ENCODE measurements at places on chromosomes 11 and 22.

GRCh38 chr22:20245577-20246367 lies 22.3 kb downstream of the RTN4R start:
- no peak for DNase-seq

DNA sequence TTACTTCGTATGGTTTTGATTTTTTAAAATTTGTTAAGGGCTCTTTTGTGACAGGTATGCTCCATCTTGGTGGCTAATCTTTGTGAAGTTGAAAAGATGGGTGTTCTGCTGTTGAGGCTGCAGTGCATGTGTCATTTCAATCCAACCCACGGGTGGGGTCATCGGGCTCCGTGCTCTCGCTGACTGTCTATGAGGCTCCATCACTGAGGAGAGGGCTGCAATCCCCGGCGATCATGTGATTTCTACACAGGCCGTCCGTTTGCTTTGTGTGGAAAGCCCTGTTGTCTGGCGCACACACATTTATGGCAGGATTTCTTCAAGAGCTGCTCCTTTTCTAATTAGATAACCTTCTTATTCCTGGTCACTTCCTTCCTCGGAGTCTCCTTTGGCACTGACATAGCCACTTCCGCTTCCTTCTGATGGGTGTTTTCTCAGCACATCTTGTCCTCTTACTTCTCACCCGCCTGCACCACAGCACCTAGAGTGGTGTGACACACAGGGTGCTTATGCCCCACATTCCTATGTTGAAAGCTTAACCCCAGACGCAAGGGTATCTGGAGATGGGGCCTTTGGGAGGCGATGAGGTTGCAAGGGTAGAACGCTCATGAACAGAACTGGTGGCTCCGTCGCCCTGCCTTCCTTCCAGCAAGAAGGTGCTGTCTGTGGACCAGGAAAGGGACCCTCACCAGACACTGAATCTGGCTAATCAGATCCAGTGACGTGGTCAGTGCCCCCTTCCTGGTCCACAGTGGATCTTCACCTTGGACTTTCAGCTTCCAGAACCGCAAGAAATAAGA lies 9.4 kb downstream of the MOB2 start:
- no peak for DNase-seq

DNA sequence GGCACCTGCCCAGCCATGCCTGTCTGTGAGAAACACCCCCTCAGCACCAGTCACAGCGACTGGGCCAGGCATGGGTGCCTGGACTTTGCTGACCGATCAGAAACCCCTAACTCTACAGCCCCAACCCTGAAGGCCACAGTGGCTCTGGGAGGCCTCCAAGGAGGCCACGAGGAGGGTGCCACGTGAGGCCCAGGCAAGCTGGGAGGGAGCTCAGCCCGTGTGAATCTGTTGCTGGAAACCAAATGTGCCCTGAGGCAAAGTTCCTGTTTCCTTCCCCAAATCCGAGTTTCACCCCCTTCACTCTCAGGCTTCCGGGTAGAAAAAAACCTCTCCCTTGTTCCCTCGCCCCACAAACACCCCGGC lies 1.3 kb downstream of the UNC93B1 start:
- DNase-seq, result no peak

DNA sequence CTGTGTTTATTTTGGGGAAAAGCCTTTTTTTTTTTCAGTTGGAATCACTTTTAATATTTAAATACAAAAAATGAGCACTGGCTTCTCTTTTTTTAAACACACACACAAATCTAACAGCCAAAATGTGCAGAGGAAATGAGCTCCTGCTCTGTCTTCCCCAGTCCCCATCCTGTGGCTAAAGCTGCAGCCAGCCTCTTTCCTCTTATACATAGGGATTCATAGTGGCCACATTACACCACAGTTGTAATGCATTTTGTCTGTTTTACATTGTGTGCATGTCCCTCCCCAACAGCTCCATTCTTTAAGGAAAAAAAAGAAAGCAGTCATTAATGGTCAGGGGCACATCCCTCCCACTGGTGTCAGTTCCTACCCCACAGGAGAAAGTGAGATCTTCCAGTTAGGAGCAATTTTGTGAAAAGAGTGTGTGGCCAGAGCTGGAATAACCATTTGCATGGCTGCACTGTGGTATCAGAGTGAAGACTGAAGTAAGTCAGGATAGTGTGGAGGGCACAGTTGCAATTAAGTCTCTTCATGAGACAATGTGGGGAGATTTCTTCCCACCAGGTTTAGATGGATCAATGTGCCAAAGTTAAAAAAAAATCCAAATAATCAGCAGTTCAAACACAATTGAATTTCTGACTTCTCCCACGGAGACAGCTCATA lies 220.6 kb downstream of the TMEM135 start:
- DNase-seq, result no peak

GRCh38 chr11:71240865-71241691 lies 11.3 kb downstream of the SHANK2 start:
- no peak for DNase-seq

GRCh38 chr11:134500621-134501020 lies 88.6 kb upstream of the B3GAT1 start:
- no peak for DNase-seq

DNA sequence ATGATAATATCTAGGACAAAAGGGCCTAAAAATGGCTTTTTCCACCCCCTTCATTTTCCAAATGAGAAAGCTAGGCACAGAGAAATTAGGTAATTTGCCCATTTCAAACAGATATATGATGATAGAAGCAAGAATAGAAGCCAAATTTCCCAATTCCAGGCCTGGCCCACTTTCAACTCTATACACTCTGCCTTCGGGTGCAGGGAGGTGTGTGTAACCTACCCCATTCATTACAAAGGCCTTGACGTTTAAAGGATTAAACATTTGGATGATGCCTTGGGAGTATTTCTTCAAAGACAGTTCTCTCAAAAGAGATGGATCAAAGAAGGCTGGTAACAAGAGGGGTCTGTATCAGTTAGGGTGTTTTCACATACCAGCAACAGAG lies 134.1 kb downstream of the CCDC34 start:
- DNase-seq, result no peak

GRCh38 chr22:49660321-49660720 lies 167.4 kb downstream of the BRD1 start:
- DNase-seq, result no peak

GRCh38 chr11:2484576-2485125 lies 39.8 kb downstream of the KCNQ1 start:
- DNase-seq, result no peak

GRCh38 chr11:18012122-18012905 lies 533 bp downstream of the SERGEF start:
- DNase-seq, result no peak

DNA sequence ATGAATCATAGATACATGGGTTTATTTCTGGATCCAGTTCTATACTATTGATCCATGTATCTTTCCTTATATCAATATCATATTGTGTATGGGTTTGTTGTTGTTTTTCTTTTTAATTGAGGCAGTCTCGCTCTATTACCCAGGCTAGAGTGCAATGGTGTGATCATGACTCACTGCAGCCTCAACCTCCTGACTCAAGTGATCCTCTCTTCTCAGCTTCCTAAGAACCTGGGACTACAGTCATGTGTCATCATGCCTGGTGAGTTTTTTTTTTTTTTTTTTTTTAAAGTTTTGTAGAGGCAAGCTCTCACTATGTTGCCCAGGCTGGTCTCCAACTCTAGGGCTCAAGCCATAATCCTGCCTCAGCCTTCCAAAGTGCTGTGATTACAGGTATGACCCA lies 1589.4 kb upstream of the TENM4 start:
- no peak for DNase-seq

GRCh38 chr22:49044091-49044490 lies 783.6 kb downstream of the BRD1 start:
- no peak for DNase-seq

DNA sequence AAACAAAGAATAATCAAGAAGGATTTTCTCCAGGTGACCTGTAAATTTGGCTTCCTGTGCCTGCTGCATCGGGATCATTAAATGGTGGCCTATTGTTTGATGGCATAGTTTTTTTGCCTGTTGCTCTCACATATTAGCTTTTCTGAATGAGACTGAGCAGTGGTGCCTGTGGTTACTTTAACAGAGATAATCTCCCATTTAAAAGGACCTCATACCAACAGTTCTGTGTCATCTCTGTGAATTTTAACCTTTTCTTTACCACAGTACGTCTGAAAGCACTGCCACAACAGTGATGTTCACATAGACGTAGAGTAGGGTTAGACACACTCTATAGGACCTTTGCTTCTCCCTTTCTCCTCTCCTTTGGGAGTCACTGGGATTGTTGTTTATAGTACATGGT lies 22.9 kb upstream of the RCE1 start:
- DNase-seq, result no peak

- no peak for DNase-seq
Measured at GRCh38 chr11:83866655-83867054, 580.5 kb upstream of the CCDC90B start.
